Activated CD4-positive, alpha-beta T cell treated with anti-CD3 and anti-CD28 coated beads, Interleukin-2, amount 50 U/mL, for 48 hours (primary cell): ENCODE measurements at places on chromosomes 2 and 18.

DNA sequence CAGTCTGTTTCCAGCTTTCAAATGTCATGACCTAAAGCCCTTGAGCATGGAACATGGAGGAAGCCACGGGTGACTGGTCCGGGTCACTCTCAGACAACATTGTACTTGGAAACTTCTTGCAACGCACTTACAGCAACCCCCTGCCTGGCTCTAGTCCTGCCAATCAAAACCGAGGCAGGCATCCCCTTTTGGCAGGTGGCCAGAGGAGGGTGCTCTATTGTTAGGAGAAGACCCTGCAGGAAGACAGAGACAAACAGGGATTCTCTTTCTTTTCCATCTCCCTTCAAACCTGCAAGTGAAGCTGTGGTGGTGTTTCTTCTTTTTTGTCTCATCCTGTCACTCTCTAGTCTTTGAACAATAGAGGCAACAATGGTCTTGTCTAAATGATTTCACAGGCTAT, 667.2 kb downstream of the ZEB2 start:
- DNase-seq = no peak

GRCh38 chr2:43133708-43134570, 92.5 kb downstream of the ZFP36L2 start:
- DNase-seq = peak; percentile 79

- no peak for DNase-seq
These were observed 60.6 kb downstream of the ETAA1 start for GRCh38 chr2:67457699-67458098.

DNA sequence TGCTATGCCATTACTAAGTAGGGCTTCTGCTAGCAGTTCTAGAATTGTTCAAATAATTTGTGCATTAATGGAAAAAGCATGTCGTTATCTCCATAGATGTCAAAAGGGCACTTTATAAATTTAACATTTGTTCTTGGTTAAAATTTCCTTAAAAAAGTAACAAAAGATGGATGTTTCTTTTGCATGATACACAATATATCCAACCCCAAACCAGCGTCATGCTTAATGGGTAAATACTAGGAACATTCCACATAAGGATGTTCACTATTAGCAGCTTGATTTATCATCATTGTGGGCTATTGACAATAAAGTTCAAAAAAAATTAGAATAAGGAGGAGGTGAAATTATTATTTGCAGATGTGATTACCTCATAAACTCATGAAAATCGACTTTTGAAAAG, 79.7 kb downstream of the GREB1L start:
- DNase-seq = no peak

- DNase-seq = no peak
These were observed 598 bp upstream of the C2orf69 start for GRCh38 chr2:199910338-199911051.

DNA sequence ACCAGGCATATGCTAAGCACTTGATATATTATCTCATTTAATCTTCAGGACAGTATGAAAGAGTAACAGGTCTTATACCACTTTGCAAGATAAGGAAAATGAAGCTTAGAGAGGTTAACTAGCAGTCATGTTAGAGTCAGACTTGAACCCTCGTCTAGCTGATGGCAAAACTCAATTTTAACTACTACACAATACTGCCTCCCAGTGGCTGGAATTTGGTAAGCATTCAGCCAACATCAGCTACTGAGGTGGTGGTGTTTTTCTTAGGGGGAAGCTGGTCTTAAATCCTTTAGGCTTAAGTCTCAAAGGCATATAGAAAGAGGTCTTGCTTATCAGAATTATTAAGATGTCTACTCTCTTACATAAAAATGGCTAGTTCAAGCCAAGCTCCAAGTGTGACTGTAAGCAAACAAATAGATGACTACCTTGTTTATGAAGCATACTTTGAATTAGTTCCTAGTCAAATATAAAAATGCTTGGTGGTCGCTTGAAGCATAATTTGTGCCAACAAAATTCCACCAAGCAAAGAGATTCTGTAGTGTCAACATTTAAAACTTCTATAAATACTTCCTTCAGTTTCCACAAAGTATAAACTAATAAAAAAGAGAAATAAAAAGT, 325.4 kb upstream of the FIGN start:
- no peak for DNase-seq

GRCh38 chr2:233991196-233991595, 59.3 kb upstream of the SPP2 start:
- DNase-seq = no peak

GRCh38 chr2:216649574-216649973, 16.4 kb downstream of the IGFBP2 start:
- no peak for DNase-seq

- DNase-seq = no peak
These were observed 89.8 kb upstream of the CYRIA start for GRCh38 chr2:16755442-16755841.

DNA sequence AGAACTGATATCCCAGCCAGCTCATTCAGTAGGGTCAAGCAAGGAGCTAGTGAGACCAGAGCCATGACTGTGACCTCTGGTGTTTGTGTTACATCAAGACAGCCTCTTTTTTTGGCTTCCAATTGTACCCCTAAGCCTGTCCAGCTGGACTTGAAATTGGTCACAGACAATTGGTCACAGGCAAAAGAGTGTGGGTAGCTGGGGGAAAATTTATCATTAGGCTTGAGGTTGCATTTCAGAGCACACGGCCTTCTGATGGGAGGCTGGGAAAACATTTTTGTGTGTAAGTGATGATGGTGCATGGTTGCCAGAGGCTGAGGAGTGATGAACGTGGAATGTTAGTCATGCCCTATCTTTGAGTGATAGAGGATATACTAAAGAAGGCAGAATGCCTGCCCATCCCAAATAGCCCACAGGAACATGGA, 285.1 kb upstream of the SLC14A2 start:
- DNase-seq = no peak

GRCh38 chr2:106104332-106105062, 89.6 kb downstream of the UXS1 start:
- peak; percentile 58 for DNase-seq

DNA sequence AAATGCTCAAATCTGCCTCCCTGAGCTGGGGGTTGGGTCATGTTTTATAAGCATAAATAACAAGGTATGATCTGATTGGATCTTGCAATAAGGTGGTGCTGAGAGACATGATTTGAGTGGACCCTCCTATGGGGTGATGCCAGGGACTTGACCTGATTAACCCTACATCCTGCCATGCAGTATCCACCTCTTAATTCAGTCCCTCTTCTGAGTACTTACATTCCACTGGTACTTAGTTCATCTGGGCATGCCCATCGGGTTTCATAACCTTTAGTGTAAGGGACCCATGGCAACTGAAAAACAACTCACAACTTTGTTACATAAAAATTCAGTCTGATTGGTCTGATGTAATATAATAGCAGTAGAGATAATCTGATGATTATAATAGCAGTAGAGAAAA, 397.9 kb upstream of the HNMT start:
- no peak for DNase-seq

GRCh38 chr2:100291152-100291970, 30.9 kb downstream of the LONRF2 start:
- DNase-seq = peak; percentile 43

DNA sequence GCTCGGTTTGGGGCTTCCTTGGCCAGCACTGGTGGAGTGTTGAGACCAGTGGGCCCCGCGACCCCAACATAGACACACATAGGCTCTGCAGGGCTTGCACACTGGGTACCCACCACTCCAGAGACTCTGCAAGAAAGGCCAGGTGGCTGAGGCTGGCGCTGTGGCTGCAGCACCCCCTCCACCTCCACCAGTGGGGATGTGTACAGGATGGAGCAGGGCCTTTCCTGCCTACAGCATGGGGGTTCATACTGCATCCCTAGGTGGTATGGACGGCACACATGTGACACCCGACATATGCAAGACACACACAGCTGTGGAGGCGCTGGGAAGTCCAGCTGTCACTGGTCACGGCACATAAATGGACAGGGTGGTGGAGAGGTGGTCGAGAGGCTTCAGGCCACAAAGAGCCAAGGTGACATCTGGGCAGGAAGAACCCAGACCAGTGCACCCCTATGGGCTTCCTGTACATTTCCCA, 1.3 kb downstream of the RNPEPL1 start:
- no peak for DNase-seq

- no peak for DNase-seq
These were observed 30.1 kb downstream of the SOX11 start for GRCh38 chr2:5722236-5722635.
